ENCODE measurements at places on chromosomes 6 and 20. TPM values are rescaled to one million over a fixed set of nuclear protein-coding genes. Genes with fewer than 3 reads are reported as not detected.

DNA sequence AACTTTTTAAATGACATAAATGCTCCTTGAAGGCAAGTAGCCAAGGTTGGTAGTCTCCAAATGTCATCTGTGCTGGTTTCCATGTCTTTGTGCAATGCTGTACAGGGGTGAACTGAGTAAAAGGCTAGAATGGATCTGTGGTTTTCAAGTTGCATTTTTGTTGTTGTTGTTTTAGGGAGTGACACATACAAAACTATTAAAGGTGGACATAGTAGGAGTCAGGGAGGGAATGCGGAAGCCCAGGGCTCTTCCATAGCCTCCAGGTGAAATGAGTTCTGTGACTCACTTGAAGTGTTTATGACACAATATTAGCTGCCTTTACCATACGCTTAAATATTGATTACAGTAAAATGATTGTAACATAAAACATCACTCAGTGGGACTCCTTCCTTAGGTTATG, 22.5 kb upstream of the QKI start:
- DNase-seq, result no peak

GRCh38 chr20:61704661-61705060, 361.0 kb downstream of the TAF4 start:
- DNase-seq, result no peak

DNA sequence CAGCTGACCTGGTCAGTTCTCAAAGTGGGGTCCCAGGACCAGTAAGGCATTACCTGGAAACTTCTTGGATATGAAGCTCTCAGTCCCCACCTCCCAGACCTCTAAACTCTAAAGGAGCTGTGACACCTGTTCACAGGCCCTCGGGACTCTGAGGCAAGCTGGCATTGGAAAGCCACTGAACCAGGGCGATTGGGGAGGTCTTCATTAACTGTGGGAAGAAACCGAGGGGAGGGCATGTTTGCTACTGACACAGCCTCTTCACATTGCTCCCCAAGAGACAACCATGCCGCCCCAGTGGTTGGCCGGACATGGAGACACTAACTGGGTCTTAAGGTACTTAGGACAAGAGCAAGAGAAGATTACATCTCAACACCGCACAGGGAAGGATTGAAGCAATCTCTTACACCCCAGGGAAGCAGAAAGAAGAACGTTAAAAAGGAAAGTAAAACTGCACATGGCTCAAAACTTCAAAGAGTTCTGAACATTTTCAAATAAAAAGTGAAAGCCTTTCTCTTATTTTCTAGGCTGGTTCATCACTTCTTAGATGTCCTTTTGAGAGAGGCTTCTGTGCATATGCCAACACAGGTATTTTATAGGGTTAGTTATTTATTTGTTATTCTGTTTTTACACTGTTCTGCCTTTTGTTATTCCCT, 210.0 kb upstream of the CST7 start:
- no peak for DNase-seq

DNA sequence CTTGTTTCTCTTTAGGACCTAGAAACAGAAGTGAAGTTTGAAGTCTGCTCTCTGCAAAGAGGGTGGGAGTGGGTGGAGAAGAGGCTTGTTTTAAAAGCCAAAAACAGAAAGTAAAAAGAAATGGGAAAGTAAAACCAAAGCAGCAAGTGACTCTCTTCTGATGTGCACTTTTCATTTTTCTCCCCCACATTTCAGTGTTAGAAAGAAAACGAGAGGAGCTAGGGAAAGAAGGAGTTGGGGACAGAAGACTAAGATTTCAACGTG, 1.3 kb downstream of the C6orf141 start:
- no peak for DNase-seq

DNA sequence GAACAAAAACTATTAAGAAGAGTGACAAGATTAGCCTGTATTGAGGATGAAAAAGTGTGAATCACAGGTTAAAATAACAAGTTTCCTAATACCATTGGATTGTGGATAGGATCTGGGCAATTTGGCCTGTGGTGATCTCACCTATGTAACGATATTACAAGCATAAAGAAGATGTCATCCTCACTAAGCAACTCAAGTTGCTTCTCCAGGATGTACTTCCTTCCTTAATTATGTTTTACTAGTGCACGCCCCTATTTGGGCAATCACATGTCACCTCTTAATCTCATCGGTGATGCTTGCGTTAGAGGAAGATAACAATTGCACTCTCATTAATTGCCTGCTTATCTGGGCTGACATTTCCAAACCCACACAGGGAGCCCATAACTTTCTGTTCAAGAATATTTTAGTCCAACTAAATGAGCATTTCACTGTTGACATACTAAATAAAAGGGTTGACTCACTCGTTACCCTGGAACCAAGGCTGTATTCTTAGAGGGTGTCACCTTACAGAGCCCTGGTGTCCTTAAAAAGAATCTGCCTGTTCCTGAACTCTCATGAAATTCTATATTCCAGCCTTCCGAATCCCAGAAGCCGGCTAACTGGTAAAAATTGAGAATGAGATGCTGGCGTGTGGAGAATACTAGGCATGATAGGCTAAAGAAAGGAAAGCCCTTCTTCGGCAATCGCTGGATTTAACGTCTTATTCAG, 88.2 kb upstream of the ATXN1 start:
- DNase-seq, result no peak

DNA sequence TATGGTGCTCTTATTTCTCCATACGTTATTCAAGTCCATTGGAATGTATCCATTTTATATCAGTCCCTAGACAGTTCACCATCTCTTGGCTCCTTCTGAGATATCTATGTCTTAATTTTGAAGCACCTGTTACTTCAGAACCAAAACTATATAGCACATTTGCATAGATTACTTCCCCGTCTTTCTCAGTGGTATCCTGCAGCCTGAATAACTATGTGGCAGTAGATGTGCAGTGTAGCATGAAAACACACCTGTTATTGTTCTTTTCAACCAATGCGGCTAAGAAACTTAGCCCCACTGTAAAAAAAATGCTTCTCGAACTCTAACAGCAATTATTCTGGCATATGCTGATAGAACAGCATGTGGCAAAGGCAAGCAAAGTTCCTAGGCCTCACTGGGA, 1184.4 kb upstream of the ADGRB3 start:
- DNase-seq, result no peak

DNA sequence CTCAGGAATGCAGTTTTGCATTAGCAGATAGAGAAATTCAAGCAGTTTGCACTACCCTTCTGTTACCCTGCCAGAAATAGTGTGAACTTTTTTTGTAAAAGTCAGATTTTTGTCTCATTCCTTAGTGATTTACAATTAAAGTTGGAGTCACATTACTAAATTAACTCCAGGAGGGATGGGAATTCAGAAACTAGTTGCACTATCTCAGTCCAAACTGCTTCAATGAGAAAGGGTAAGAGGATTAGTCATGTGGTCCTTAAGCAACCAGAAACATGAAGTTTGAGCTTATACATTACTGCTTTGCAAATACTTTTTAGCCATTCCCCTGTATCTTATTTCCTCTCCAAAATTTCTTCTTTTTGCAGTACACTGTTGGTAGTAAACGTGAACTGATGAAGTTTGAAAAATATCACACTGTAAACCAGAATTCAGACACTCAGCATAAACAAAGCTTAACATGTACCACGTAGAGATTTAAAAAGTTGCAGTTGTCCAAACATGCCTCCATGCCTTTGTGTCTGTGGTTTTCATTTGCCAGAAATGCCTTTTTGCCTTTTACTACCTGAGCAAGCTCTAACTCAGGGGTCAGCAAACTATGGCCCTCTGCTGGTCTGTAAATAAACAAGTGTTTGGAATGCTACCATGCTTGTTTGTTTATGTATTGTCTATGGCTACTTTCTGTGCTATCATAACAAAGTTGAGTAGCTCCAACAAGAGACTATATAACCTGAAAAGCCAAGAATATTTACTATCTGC, 49.7 kb downstream of the TP53INP2 start:
- no peak for DNase-seq

- DNase-seq, result no peak
Observed at GRCh38 chr6:167134448-167135328, 11.8 kb downstream of the CCR6 start.

DNA sequence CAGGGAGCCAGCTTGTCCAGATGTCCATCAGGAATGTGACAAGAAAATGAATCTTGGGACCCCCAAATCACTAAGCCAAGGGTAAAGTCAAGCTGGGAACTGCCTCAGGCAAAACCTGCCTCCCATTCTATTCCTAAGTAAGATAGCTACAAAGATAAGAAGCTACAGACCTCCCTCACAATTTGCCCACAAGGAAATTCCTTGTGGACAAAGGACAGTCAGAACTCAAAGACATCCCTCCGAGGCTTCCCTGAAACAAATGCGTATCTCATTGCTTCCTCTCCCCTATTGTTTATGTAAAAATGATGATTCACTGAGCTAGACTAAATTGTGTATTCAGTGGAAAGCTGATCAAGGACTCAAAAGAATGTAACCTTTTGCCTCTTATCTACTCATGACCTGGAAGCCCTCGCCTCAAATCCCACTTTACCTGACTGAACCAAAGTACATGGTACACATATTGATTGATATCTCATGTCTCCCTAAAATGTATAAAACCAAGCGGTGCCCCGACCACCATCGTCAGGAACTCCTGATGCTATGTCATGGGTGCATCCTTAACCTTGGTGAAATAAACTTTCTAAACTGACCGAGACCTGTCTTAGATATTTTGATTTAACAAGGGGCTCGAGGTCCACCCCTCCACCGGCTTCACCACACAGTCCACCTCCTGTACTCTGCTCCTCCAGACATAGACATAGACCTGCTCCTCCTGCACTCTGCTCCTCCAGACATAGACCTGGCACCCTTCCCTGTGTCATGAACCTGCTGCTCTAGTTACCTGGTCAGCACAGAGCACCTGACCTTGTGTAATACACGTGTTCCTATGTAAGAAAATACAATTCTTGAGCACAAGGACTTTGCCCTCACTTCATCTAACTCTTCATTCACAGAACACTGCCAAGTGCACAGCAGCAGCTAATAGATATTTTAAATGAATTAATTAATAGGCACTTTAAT, 81.4 kb downstream of the WDR27 start:
- no peak for DNase-seq

- peak; percentile 51 for DNase-seq
Observed at GRCh38 chr6:157823528-157824370, 703 bp downstream of the SNX9 start.

DNA sequence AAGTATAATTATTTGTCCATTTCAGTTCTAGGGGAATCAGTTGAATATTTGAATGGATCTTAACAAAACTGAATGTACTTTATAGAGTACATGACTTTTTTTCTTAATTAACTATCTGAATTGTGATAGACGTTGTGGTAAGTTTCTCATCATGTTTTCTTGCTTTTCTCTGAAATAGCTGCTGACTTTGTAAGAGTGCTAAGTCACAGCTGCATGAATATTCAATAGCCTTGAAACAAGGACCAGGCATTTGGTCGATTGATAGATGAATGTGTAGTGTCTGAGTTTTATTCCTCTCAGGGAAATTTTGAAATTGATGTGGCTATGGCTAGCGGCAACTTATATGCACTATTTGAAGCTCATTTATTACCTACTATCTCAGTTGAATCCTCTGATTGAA, 56.0 kb downstream of the ADGRB3 start:
- DNase-seq, result no peak

DNA sequence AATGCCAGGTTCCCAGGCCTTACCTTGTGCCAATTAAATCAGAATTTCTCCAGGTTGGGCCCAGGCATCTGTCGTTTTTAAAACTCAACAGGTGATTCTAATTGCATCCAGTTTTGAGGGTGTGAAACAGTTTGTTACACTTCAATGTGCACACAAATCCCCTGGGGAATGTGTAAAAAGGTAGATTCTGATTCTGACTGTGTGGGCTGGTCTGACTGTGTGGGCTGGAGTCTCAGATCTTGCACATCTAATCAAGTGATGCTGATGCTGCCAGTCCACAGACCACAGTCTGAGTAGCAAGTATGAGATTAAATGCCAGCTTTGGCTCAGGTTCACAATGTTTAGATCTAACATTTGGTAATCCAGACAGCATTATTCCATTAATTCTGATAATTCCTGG, 12.5 kb upstream of the ETV7 start:
- no peak for DNase-seq

DNA sequence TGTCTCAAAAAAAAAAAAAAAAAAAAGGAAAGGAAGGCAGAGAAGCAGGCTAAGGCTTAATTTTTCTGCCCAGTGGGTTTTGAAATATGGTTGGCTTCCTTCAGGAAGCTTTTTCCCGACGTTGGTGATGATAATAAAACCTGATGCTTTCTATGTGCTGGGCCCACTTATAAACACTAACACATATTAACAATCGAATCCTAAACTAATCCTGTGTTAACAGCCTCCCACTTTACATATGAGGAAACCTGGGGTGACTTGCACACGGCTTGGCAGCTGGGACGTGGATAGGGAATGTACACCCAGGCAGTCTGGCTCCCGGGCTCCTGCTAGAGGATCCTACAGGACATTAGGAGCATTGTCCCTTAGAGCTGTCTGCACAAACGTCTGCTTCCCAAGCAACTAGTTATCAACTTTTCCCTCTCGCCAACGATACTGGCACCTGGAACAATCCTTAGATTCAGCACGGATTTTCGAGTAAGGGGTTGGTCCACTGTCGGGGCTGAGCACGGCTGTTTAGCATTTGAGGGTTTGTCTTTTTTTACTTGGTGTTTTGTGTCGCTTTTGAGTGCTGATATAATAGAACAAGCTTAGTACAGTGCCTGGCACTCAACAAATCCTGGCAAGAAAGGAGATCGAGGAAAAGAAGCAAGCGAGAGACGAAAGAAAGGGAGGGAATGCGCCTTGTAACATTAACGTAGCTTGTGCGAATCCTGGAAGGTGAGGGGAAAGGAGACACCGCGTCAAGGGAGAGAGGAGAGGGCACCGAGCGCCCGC, 622 bp upstream of the KIZ start:
- DNase-seq, result no peak

- DNase-seq, result no peak
Observed at GRCh38 chr6:54491431-54491830, 183.2 kb downstream of the TINAG start.

- no peak for DNase-seq
Observed at GRCh38 chr6:99607416-99608036, 893 bp downstream of the PRDM13 start.

DNA sequence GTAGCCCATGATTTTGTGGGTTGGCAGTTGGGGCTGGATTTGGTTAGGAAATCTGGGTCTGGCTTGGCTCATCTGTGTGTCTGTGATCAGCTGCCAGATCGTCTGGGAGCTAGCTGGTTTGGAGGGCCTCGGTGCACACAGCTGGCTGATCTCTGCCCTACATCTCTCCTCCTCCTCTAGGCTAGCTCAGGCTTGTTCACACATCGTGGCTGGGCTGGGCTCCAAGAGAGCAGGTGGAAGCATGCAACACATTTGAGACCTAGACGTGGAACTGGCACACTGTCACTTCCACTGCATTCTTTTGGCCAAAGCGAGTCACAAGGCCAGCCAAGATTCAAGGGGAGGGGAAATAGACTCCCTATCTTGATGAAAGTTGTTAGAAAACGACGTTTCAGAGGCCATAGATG, 15.9 kb downstream of the NDUFAF5 start:
- peak; percentile 43 for DNase-seq

C6orf58 gene
- 0.77 TPM for polyA plus RNA-seq

LY6G6F gene
- polyA plus RNA-seq, result not detected

PLN gene
- 5.4 TPM for polyA plus RNA-seq

ERGIC3 gene
- polyA plus RNA-seq, result 213 TPM

LY6G6C gene
- 0.62 TPM for polyA plus RNA-seq

SLC52A3 gene
- 0.24 TPM for polyA plus RNA-seq

FAM229B gene
- polyA plus RNA-seq, result 19.8 TPM
